ENCODE measurements at places on chromosomes 2 and 18.

- H3K27me3 ChIP-seq: no peaks in the 10 kb centered on the region
- no peak overlapping the region for H3K27ac ChIP-seq
- H3K4me3 ChIP-seq: no peak overlapping the region
- no peaks in the 10 kb centered on the region for H3K36me3 ChIP-seq
- DNase-seq: no peak
These were observed 259.3 kb downstream of the PTGR3 start for GRCh38 chr18:74949611-74950010.

DNA sequence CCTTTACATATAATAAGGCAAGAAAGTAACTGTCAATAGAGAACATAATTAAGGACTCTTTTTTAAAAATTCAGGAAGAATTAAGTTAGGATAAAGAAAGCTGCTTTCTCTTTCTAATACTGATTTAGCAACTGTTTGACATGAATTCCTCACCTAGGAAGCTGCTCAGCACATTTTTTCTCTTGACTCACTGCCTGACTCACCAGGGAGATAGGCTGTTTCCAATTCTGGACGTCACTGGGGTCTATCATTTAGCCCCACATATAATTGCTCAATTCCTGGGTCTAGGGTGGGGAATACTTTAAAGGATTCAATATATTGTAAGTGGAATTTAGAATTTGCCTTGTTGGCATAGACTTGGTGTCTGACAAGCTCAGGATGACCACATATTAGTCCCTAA is 50.8 kb upstream of the UGP2 start:
- H3K27me3 ChIP-seq: no peaks in the 10 kb centered on the region
- H3K4me3 ChIP-seq: no peak overlapping the region
- H3K4me1 ChIP-seq: peaks cover 11% of the 10 kb centered on the region
- no peak overlapping the region for H3K27ac ChIP-seq

- no peaks in the 10 kb centered on the region for H3K27me3 ChIP-seq
- no peaks in the 10 kb centered on the region for H3K36me3 ChIP-seq
- peak; percentile 58 for DNase-seq
- no peak overlapping the region for H3K4me3 ChIP-seq
- no peak overlapping the region for H3K27ac ChIP-seq
- H3K4me1 ChIP-seq: peaks cover 3% of the 10 kb centered on the region
These were observed 53.2 kb upstream of the CCDC85A start for GRCh38 chr2:56130463-56131070.

GRCh38 chr2:37389989-37390765 is 45.7 kb downstream of the QPCT start:
- no peaks in the 10 kb centered on the region for H3K36me3 ChIP-seq
- no peak overlapping the region for H3K27ac ChIP-seq
- no peak overlapping the region for H3K4me3 ChIP-seq
- DNase-seq: peak; percentile 74
- peaks cover 12% of the 10 kb centered on the region for H3K4me1 ChIP-seq
- no peaks in the 10 kb centered on the region for H3K27me3 ChIP-seq

DNA sequence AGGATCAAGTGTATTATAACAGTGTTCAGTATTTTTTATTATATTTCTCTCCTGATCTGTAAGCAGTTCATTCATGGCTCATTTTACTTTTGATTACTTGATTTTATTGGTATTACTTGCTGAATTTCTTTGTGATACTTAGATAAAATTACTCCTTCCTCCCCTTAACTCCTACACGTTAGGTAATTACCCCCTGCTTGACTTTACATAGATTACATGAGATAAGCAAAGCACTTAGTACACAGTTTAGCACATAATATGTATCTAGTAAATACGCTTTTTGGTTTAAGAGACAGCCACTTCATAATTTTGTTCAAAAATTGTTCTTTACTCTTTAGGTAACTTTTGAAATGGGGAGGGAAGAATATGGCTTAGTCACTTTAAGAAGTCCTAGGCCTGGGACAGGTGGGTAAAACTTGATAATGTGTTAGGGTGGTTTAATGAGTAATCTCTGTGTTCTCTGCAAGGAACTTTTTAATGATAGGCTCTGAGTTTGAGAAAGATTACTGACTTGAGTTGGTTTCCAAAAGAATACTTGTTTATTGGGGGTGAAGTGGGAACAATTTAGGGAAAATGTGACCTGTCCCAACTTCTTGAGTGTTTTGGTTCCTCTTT is 80.9 kb downstream of the NCOA1 start:
- H3K4me1 ChIP-seq: no peaks in the 10 kb centered on the region
- DNase-seq: no peak
- H3K36me3 ChIP-seq: no peaks in the 10 kb centered on the region
- H3K27me3 ChIP-seq: no peaks in the 10 kb centered on the region
- H3K4me3 ChIP-seq: no peak overlapping the region

GRCh38 chr2:17538022-17538843 is 2.3 kb upstream of the VSNL1 start:
- peaks cover 22% of the 10 kb centered on the region for H3K4me1 ChIP-seq
- H3K27me3 ChIP-seq: peaks cover 13% of the 10 kb centered on the region
- no peak overlapping the region for H3K27ac ChIP-seq
- H3K36me3 ChIP-seq: no peaks in the 10 kb centered on the region
- H3K4me3 ChIP-seq: peak overlapping the region; percentile 82

GRCh38 chr2:79723830-79724229 is 211.0 kb downstream of the CTNNA2 start:
- H3K27me3 ChIP-seq: no peaks in the 10 kb centered on the region
- H3K36me3 ChIP-seq: no peaks in the 10 kb centered on the region
- no peak for DNase-seq

DNA sequence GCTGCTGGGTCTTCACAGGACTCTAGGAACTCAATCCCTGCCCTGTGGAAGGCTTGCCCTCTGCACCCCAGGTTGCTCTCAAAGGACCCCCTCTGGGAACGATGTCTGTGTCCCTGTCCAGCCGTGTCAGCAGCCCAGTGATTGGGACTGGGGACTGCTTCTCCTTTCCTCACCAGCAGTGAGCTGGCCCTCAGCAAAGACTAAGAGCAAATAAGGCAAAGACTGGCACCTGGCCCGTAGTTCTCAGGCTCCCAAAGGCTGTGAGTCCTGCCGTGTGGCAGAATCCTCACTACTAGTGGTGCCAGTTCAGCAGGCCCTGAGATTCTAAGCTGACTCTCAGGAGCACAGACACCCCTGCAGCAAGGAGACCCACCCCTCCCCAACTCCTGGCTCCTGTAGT is 47.8 kb downstream of the TMEM163 start:
- H3K36me3 ChIP-seq: no peaks in the 10 kb centered on the region
- no peak overlapping the region for H3K4me3 ChIP-seq
- H3K4me1 ChIP-seq: 0 out of 2 replicates have a peak, but pooled peaks cover 2% of the 10 kb centered on the region
- H3K27me3 ChIP-seq: no peaks in the 10 kb centered on the region
- DNase-seq: no peak

GRCh38 chr2:30620102-30620501 is 173.1 kb downstream of the LCLAT1 start:
- no peaks in the 10 kb centered on the region for H3K27me3 ChIP-seq
- H3K4me1 ChIP-seq: peaks cover 9% of the 10 kb centered on the region
- no peaks in the 10 kb centered on the region for H3K36me3 ChIP-seq
- no peak overlapping the region for H3K27ac ChIP-seq

GRCh38 chr2:37786854-37787253 is 115.4 kb upstream of the CDC42EP3 start:
- no peaks in the 10 kb centered on the region for H3K4me1 ChIP-seq
- H3K27me3 ChIP-seq: no peaks in the 10 kb centered on the region
- no peak for DNase-seq
- H3K27ac ChIP-seq: no peak overlapping the region

DNA sequence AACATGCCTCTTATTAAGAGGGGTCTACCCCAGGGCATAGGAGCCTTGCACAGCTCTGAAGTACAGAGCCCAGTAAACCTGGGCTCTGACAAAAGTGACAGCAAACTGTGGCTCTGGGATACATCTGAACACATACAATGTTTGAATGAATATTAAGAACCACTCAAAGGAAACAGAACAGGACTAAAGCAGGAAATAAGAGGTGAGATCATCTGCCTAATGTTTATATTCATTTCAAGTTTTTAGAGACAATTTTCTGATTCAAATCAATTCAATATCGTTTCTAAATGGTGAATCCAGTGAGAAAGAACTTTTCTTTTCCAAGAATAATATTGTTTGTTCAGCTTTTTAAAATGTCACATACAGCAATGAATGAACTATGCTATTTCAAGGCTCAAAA is 136.7 kb upstream of the CAVIN2 start:
- no peak overlapping the region for H3K27ac ChIP-seq
- H3K4me3 ChIP-seq: no peak overlapping the region
- H3K4me1 ChIP-seq: peaks cover 27% of the 10 kb centered on the region
- no peaks in the 10 kb centered on the region for H3K27me3 ChIP-seq
- DNase-seq: no peak

GRCh38 chr2:199895406-199895805 is 15.7 kb upstream of the C2orf69 start:
- no peak for DNase-seq
- H3K4me1 ChIP-seq: no peaks in the 10 kb centered on the region
- no peak overlapping the region for H3K27ac ChIP-seq
- no peaks in the 10 kb centered on the region for H3K36me3 ChIP-seq
- no peaks in the 10 kb centered on the region for H3K27me3 ChIP-seq
- no peak overlapping the region for H3K4me3 ChIP-seq

GRCh38 chr2:187105218-187105617 is 256.2 kb upstream of the ZSWIM2 start:
- no peak for DNase-seq
- no peak overlapping the region for H3K4me3 ChIP-seq
- H3K27ac ChIP-seq: no peak overlapping the region
- H3K36me3 ChIP-seq: no peaks in the 10 kb centered on the region

DNA sequence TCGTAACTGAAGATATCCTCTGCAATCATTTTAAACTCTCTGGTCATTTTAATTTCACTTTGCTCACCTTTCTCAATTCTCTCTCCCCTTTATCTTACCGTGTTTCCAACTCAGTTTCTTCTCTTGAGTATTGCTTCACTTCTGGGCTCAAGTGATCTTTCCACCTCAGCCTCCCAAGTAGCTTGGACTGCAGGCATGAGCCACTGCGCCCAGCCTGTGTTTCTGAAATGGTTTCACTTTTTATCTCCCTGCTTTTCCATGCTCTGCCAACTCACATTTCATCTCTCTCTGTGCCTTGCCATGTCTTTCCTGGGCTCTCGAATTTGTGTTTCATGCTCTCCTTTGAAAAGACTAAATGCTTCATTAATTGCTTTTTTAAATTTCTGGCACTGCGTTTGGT is 30.5 kb upstream of the TMEM131 start:
- no peak for DNase-seq
- H3K27ac ChIP-seq: no peak overlapping the region
- no peak overlapping the region for H3K4me3 ChIP-seq

- H3K4me3 ChIP-seq: no peak overlapping the region
- 0 out of 2 replicates have a peak, but pooled peaks cover 3% of the 10 kb centered on the region for H3K4me1 ChIP-seq
- no peak overlapping the region for H3K27ac ChIP-seq
These were observed 59.4 kb downstream of the ANKRD44 start for GRCh38 chr2:197251163-197251562.

- peaks cover 27% of the 10 kb centered on the region for H3K4me1 ChIP-seq
- no peak for DNase-seq
- no peak overlapping the region for H3K4me3 ChIP-seq
- H3K36me3 ChIP-seq: no peaks in the 10 kb centered on the region
- no peaks in the 10 kb centered on the region for H3K27me3 ChIP-seq
These were observed 151.7 kb downstream of the ARHGAP28 start for GRCh38 chr18:6881034-6881820.

GRCh38 chr2:236047886-236048540 is 120.2 kb downstream of the GBX2 start:
- H3K4me1 ChIP-seq: peaks cover 13% of the 10 kb centered on the region
- no peaks in the 10 kb centered on the region for H3K27me3 ChIP-seq
- no peak overlapping the region for H3K27ac ChIP-seq
- H3K4me3 ChIP-seq: no peak overlapping the region
- no peak for DNase-seq

- DNase-seq: no peak
- no peak overlapping the region for H3K4me3 ChIP-seq
- H3K27me3 ChIP-seq: no peaks in the 10 kb centered on the region
These were observed 55.7 kb downstream of the RTP5 start for GRCh38 chr2:241925277-241925676.

DNA sequence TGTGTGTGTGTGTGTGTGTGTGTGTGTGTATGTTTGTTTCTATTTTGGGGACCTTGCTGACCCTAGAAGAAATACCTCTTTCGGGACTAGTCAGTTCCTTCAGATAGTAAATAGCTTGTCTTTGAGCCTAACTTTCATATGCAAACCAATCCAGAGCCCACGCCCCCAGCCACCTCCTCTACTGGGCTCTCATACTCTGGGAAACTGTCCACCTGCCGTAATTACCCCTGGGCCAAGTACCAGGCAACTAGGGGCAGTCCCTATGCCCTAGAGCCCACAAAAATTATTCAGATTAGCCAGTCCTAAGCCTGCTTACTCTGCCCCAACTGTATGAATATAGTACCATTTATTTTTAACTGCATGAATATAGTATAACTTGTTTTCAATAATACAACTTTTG is 970.4 kb downstream of the EPHA4 start:
- no peak overlapping the region for H3K27ac ChIP-seq
- no peaks in the 10 kb centered on the region for H3K36me3 ChIP-seq
- peak; percentile 41 for DNase-seq

DNA sequence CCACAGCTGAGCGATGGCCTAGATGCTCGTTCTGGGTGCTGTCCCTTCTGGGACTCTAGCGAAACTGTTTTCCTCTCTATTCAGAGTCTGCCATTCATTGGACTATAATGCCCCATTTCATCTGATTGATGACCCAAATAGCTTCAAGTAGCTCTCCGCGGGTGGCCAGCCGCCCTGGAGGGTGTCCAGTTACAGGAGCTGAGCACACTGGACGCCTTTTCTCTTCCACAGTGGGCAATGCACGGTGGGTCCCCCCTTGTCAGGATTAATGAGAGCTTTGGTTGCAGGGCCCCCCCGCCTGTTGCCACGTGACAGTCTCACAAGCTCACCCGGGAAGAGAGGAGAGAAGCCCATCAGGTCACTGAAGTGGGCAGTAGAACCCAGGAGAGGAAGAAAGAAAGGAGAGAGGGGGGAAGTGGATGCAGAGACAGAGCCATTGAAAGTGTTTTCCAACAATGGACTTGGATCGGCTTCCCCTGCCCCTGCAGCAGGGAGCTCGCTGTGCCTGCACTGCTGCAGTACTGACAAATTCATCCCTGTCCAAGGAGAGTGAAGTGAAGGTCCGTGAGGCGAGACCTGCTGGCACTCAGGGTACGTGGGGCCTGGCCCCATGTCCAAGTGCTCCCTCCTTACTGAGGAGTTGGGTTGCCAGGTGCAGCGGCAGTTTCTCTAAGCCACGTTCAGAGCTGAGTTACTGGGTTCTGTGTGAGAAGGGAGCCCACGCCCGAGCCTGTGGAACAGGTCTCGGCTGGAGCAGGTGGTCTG is 44.8 kb downstream of the DIPK1C start:
- no peaks in the 10 kb centered on the region for H3K4me1 ChIP-seq
- H3K27me3 ChIP-seq: no peaks in the 10 kb centered on the region

DNA sequence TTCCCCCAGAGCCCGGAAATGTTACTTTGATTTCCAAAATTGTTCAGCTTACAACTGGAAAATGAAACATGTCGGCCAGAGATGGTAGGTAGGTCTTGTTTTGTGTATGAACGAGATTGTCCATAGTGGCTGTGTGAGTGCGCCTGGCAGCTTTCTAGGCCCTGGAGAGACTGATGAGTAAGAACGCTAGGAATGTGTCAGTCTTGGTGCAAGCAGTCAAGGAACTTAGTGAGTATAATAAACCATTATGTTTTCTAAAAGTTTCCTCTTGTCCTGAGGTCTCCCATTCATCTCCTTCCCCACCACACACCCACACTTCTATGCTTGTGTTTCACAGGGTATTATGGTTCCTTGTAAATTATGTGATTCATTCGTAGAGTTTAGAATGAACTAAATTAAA is 234.2 kb downstream of the CDH2 start:
- no peak overlapping the region for H3K4me3 ChIP-seq
- H3K27ac ChIP-seq: no peak overlapping the region
- DNase-seq: no peak

- no peak overlapping the region for H3K27ac ChIP-seq
- no peaks in the 10 kb centered on the region for H3K36me3 ChIP-seq
- H3K27me3 ChIP-seq: no peaks in the 10 kb centered on the region
- no peak for DNase-seq
These were observed 21.5 kb upstream of the ZNF532 start for GRCh38 chr18:58842978-58843687.
